Activated CD8-positive, alpha-beta memory T cell treated with anti-CD3 and anti-CD28 coated beads, Interleukin-2, amount 10 ng/mL, durations not matched to agents 7 days and 5 days (primary cell): ENCODE measurements at places on chromosomes 13 and 19. TPM values are rescaled to one million over a fixed set of nuclear protein-coding genes. Genes with fewer than 3 reads are reported as not detected.

Gene KLF5
- total RNA-seq = 2.3 TPM

Gene MCF2L
- total RNA-seq = 1.6 TPM

Gene TGFBR3L
- total RNA-seq = 7.7 TPM

Gene SULT2B1
- not detected for total RNA-seq

Gene PSG6
- not detected for total RNA-seq

Gene CEACAM4
- total RNA-seq = not detected

Gene NALCN
- total RNA-seq = not detected

Gene NKG7
- total RNA-seq = 1,014 TPM

Gene ABHD8
- total RNA-seq = 10.7 TPM

Gene MBD3L3
- total RNA-seq = not detected

Gene TNFRSF19
- total RNA-seq = 0.12 TPM

Gene HCN2
- total RNA-seq = 0.75 TPM

Gene DYRK1B
- 7.5 TPM for total RNA-seq

Gene CNFN
- not detected for total RNA-seq

Gene GIPR
- 14.7 TPM for total RNA-seq

Gene LRFN3
- 11.9 TPM for total RNA-seq
